Activated naive CD8-positive, alpha-beta T cell treated with anti-CD3 and anti-CD28 coated beads, Interleukin-2, amount 50 U/mL, for 16 hours (primary cell): ENCODE measurements at places on chromosomes 1 and 21.

DNA sequence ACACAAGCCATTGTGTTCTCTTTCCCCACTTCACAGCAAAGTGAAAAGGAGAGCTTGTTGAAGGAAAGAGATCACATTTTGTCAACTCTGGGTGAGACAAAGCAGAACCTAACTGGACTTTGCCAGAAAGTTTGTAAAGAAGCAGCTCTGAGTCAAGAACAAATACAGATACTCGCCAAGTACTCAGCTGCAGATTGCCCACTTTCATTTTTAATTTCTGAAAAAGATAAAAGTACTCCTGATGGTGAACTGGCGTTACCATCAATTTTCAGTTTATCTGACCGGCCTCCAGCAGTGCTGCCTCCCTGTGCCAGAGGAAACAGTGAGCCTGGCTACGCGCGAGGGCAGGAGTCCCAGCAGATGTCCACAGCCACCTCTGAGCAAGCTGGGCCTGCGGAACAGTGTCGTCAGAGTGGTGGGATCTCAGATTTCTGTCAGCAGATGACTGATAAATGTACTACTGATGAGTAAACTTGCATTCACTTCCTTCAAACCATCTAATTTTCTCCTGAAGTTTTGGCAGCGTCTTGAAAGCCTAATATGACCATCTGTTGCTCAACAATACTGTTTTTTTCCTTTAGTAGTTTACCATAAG lies 43.7 kb downstream of the BACH1 start:
- no peak for DNase-seq

DNA sequence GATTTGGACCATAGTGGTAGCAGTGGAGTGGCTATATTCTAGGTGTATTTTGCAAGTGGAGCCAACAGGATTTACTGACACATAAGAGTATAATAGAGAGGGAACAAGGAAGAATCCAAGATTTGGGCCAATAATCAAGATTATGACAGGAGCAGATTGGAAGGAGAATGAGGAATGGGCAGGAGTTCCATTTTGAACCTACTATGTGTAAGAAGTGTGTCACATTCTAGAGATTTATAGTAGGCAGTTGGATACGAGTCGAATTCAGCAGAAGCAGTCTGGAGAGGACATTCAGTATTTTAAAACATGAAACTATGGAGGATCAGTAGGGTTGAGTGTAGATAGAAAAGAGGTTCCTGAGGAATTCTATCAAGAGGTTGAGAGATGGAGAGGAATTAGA lies 21.7 kb downstream of the INKA2 start:
- no peak for DNase-seq

DNA sequence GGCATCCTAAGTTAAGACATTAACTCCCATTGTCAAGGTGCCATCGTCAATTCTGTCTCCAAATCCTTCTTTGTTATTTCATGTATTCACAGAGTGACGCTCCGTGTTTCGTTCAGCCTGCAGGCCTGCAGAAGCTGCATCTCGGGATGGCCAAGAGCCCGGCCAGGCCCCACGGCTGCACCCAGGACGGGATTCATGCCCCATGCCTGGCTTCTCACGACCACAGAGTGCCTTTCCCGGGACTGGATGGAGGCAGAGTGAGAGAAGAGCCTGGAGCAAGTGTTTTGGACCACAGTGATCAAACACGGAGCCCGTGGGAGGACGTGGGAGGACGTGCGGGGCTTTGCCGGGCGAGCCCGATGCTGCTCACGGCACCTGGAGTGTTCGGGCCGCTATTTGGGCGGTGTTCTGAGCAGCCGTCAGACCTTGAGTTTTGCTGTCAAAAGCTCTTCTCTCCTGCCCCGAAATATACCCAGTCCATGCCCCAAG lies 56.8 kb downstream of the COL6A1 start:
- DNase-seq = no peak

DNA sequence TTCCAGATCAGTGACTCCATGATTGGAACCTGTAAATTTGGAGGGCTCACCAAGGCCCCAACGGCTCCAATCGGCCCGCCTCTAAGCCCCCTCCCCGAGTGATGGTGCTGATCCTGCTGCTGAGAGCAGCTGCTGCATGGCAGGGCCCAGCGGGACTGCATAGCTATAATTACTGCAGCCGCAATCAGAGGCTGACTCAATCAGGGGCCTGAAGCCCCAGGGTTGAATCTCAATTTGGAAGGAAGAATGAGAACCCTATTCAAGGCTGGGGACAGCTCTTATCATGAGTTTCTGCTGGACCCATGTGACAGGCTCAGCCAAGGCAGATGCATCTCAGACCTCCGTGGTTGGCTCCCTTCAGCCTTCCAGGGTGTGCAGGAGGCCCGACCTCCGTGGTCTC lies 42.8 kb upstream of the MAGOH start:
- no peak for DNase-seq

- no peak for DNase-seq
Observed at GRCh38 chr1:176736015-176736414, 273.0 kb downstream of the PAPPA2 start.

DNA sequence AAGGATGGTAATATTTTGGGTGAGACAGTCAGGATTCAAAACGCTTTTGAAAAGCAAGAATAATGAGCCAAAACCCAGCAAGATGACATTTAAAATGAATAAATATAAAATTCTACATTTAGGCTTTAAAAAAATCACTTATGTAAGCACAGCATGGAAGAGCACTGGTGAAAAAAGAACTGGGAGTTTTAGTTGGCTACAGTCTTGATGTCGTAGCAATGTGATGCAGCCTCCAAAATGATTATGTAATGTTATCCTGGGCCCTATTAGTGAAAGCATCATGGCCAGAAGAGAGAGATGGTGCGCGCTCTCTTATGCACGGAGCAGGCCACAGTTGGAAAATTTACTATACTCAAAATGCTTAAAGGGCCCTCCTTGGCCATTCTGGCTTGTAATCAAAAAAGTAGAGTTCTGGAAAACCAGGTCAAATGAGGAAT lies 5.1 kb downstream of the KCNJ9 start:
- DNase-seq = no peak

DNA sequence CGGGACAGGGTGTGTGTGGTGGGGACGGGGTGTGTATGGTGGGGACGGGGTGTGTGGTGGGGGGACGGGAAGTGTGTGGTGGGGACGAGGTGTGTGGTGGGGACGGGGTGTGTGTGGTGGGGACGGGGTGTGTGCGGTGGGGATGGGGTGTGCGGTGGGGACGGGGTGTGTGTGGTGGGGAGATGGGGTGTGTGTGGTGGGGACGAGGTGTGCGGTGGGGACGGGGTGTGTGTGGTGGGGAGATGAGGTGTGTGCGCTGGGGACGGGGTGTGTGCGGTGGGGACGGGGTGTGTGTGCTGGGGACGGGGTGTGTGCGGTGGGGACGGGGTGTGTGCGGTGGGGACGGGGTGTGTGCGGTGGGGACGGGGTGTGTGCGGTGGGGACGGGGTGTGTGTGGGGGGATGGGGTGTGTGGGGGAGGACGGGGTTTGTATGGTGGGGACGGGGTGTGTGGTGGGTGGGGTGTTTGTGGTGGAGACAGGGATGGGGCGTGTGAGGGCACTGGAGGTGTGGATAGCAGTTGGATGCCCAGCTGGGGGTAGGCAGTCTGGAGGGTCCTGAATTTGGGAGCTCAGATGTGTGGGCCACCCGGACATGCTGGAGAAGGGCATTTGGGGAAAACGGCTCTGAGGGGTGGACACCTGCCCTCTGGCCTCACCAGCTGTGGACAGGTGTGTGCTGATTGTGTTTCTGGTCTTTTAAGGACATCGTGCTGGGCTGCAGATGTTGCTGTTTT lies 16.9 kb downstream of the IBA57 start:
- no peak for DNase-seq

DNA sequence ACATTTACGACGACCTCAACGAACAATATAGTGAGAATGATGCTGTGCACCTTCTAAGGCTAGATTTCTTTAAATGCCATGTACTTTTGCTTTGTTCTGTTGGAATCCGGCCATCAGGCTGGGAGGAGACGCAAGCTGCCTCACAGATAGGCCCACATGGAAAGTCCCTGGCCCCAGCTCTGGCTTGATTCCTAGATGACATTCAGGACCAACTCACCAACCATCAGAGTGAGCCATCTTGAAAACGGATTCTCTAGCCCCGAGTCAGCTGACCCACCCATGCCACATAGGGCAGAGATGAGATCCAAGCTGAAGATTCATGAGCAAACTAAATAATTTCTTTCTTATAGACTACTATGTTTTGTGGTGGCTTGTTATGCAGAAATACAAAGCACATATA lies 164.4 kb downstream of the ZNF281 start:
- DNase-seq = no peak

DNA sequence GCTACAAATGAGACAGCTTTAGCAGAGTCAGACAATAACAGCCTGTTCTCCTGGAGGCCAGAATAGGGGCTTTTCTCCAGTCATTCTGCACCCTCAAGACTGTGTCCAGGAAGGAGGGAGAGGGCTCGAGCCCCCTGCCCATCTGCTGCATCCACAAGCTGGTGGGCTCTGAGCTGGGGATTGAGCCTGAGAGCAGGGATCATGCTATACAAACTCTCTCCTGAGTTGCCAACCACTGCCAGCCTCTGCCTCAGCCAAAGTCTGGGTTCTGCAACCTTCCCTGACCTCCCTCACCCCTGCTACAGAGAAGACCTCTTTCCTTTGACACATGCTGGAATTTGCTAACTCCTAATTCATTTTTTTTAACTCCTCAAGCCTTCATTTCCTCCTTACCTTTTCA lies 14.8 kb upstream of the PPM1J start:
- DNase-seq = no peak

- DNase-seq = no peak
Observed at GRCh38 chr1:25001125-25001915, 71.2 kb upstream of the RUNX3 start.

- DNase-seq = no peak
Observed at GRCh38 chr1:36253161-36253862, 29.1 kb downstream of the THRAP3 start.

- DNase-seq = no peak
Observed at GRCh38 chr1:113770031-113770430, 10.7 kb upstream of the PHTF1 start.

DNA sequence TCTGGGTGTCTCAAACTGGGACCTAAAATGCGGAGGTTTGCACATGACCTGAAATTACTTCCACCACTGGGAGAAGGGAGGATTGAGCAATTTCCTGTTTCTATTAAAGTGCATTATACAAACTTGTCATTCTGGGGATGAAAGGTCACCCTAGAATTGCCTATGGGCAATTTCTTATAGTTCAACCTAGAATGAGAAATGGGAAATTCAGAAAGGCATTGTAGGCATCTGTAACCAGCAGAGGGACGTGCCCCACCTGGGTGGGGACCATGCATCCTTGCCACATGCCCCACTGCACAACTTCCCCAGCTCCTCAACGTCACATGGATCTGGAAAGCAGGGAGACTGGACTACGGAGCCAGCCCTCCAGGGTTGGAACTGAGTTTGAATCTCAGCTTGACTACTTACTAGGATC lies 47.0 kb downstream of the MRPL39 start:
- DNase-seq = no peak

GRCh38 chr1:169259816-169260215 lies 107.8 kb downstream of the NME7 start:
- DNase-seq = no peak

DNA sequence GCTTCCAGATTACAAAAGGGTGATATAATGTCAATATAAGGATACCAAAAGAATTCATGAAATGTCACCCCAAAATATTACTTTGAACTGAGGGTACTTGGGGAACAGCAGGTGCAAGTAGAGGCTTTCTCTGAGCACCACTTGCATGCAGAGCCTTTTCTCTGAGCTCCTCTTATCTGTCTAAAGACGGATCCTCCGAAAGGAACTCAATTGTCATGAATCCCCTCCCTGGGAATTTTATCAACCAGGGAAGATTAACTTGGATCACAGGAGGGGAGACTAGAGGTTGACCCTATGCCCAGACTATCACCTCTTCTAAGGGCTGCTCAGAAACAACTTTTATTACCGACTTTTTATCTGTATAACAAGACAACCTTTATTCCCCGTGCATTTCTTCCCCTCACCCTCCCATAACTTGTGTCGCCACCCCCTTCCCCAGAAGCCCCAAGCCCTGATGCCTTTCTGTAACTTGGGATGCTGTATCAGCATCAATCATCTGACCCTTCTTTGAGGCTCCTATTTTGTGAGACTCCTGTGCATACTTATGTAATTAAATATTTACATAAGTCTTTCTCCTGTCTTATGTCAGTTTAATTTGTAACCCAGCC lies 94.1 kb downstream of the CACHD1 start:
- no peak for DNase-seq

- no peak for DNase-seq
Observed at GRCh38 chr1:91541918-91542533, 41.4 kb downstream of the CDC7 start.

GRCh38 chr1:98280049-98280448 lies 359.2 kb upstream of the DPYD start:
- no peak for DNase-seq

DNA sequence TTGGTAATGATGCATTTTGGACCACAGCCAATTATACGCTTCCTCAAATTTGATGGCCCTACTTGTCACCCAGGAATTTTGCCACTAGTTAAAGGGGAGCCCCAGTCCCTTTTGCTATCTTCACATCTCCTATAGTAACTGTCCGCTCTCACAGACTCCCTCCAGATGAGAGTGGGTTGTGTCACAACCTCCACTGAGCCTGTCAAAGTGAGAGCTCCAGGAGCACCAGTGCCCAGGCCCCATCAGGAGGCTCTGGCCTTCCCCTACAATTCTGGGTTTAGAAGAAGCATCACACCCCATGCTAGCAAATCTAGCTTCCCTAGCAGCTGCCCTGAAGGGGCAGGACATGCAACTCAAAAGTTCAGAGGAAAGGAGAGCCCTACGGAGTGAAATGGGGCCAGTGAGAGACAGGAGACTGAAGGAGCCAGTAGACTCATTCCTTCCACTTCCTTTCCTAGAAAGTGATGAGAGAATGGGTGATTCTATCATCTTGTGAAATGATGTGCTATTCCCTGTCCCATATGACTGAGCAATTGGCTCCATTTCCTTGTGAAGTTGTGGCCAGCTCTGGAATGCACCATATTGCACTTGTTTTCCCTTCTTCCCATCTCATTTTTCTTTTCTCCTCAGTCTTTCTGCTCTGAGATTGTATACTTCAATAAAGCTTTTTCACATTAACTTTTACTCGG lies 541.3 kb downstream of the DPYD start:
- no peak for DNase-seq

DNA sequence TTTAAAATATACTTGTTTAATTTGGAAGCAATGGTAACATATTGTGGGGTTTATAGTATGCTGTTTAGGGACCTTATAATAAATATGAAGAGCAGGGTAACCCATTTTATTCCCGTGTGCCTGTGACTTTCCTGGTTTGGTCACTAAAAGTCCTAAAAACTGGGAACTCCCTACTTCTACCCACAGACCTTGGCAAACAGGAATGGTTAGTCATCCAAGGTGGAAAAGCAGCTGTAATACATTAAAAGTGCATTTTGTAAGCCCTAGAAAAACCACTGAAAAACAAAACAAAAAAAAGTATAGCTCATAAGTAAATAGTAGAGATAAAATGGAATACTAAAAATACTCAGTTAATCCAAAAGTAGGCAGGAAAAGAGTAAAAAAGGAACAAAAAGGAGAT lies 538.9 kb downstream of the LMO4 start:
- DNase-seq = no peak

GRCh38 chr1:165254896-165255625 lies 101.5 kb downstream of the LMX1A start:
- DNase-seq = no peak

- DNase-seq = no peak
Observed at GRCh38 chr1:9506901-9507300, 32.4 kb upstream of the SLC25A33 start.
